Stimulated activated CD4-positive, alpha-beta T cell treated with anti-CD3 and anti-CD28 coated beads, Interleukin-4, amount 100 ng/mL, for 48 hours (primary cell): ENCODE measurements at places on chromosomes 12 and 14.

- no peak for DNase-seq
Observed at GRCh38 chr12:89319122-89319521, 33.2 kb downstream of the DUSP6 start.

DNA sequence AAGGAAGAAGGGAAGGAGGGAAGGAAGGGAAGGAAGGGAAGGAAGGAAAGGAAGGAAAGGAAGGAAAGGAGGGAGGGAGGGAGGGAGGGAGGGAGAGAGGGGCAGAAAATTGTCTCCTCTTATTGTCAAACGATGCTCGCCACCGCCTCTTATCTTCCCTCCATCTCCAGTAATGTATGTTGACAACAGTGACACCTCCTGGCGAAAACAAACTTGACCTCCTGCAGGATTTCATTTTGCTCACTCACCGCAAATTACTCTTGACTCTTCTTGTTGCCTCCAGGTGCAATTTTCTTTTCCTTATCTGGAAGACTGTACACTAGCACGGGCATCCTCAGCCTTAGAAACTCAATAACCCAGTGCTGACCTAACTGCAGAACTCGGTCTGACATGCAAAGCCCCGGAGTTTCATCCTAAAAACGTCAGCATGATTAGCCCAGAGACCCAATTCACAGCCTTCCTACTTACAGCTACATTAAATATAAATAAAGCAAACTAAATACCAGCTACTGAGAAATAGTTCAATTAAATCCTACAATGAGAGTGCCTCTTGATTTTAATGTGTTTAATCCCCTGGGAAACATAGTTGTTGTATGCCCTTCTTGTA, 512.4 kb upstream of the TMPO start:
- peak; percentile 14 for DNase-seq

DNA sequence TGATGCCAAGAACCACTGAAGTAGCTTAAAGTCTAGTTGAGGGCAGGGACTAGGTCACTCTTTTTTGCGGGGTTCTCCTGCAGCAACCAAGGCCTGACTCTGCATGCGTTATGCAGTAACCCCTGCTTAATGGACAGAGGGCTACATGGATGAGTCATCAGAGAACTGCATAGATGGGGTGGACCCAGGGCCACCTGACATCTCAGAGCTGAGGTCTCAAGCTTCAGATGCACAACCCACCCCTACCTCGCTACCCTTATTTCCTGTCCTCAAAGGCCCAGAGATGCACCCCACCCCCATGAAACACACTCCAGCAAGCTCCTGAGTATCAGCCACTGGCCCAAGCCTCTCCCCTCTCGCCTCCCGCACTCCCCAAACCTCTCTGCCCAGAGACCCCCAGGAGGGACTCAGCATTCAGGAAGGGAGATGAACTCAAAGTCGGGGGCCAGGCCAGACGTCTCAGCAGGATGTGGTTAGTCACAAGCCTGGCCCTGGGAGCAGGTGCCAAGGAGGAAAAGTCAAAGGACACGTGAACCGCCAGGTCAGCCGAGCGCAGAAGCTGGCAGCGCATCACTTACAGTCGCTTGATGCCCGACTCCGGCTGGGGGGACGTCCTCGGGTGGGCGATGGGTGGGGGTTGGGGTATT, 25.8 kb downstream of the SNRNP35 start:
- DNase-seq = no peak

GRCh38 chr12:107845226-107845979, 70.9 kb downstream of the ASCL4 start:
- no peak for DNase-seq

DNA sequence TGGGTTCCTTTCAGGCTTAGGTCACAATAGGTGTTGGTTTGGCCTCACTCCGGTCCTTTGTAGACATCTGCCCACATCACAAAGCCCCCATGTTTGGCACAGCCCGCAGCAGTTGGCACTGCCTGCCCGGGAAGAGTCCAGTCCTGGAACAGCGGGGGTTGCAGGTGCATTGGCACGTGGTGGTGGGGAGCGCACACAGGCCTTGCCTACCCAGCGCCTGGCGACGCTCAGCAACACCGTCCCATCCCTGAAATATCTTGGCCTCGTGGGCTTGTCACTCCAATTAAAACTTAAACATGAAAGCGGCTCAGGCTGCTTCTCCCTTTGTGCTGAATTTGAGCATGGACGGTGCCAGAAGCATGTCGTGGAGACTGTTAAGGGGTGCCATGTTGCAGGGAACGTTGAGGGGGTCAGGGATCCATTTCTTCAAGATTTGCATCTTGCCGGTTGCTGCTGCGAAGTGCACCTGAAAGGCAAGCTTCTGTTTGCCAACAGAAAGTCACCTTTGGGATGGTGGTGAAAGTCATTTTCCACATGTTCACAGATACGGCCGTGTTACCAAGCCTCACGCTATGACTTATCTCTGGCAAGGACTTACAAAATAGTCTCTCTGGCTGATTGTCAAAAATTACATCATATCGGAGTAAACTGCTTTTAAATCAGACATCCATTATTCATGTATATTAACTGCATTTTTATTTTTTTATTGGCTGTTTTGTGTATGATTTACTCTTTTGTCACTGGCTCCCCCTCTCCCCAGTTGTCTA, 91.5 kb downstream of the FBXW8 start:
- DNase-seq = no peak

- no peak for DNase-seq
Observed at GRCh38 chr14:30854492-30854891, 19.9 kb upstream of the COCH start.
